A549 treated with GW870086 at 1 μM for 4 hours (cell line): ENCODE measurements at places on chromosomes 4 and X. TPM values are rescaled to one million over a fixed set of nuclear protein-coding genes. Genes with fewer than 3 reads are reported as not detected.

Gene MAGEB17
- total RNA-seq: not detected in 5 replicates

Gene GAGE12H
- not detected in 5 replicates for total RNA-seq

Gene XK
- 0.31 to 0.51 TPM (median 0.46 TPM) in 5 replicates for total RNA-seq

Gene ADH7
- total RNA-seq: not detected in 5 replicates

Gene PAGE3
- not detected in 5 replicates for total RNA-seq

Gene CXCL1
- 8.2 to 9.5 TPM (median 9.2 TPM) in 5 replicates for total RNA-seq

Gene HMGN5
- 1.7 to 3.5 TPM (median 2.8 TPM) in 5 replicates for total RNA-seq

Gene PPP1R2C
- not detected in 5 replicates for total RNA-seq
